Ureter (tissue), 1 donor: ENCODE measurements at places on chromosomes 16 and 17. TPM values are rescaled to one million over a fixed set of nuclear protein-coding genes. Genes with fewer than 3 reads are reported as not detected.

GRCh38 chr17:80941743-80942422, 49.8 kb upstream of the CHMP6 start:
- no peak for DNase-seq

DNA sequence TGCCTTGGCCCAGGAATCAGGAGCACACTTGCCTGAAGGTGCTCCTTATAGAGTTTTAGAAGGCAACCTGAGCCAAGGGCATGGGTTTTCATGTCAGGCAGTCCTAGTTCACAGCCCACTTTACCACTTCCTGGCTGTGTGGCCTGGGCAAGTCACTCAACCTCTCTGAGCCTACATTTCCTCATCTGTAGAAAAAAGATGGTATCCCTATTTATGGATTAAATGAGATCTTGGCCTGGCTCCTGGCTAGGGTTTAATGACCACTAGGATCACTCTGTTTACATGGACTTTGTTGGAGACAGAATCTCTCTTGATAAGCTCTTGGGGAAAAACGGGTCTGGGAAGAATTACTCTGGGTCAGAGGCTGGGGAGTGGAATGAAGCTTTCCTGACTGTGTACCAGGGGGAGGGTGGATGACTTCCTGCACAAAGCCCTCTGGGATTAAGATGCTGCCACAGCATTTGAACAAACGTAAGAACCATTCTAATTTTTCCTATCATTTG, 2.3 kb downstream of the MT2A start:
- no peak for DNase-seq

The ADAMTS18 gene
- not detected for total RNA-seq

GRCh38 chr17:78789149-78789662, 7.1 kb upstream of the CYTH1 start:
- DNase-seq, result no peak

The ABCC6 gene
- 0.29 TPM for total RNA-seq

GRCh38 chr17:16910341-16910740, 61.6 kb downstream of the TNFRSF13B start:
- DNase-seq, result no peak

The NPIPA3 gene
- 1.6 TPM for total RNA-seq

DNA sequence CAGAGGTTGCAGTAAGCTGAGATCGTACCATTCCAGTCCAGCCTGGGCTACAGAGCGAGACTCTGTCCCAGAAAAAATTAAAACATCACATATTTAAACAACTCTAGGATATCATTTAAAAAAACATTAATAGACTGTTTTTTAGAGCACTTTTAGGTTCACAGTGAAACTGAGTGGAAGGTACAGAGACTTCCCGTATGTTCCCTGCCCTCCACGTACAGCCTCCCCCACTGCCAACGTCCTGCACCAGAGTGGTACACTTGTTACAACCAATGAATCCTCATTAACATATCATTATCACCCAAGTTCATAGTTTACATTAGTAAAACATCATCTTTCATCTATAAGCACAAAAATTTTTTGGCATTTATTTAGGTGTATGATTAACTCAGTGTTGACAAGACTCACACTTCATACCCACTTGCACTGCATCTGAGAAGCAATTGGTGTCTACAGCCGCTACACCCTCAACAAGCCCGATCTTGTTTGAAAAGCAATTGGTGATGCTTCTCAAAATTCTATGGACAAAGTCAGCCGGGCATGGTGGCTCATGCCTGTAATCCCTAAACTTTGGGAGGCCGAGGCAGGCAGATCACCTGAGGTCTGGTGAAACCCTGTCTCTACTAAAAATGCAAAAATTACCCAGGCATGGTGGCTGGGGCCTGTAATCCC, 39.9 kb upstream of the STH start:
- no peak for DNase-seq

The ACSM5 gene
- 2.3 TPM for total RNA-seq

DNA sequence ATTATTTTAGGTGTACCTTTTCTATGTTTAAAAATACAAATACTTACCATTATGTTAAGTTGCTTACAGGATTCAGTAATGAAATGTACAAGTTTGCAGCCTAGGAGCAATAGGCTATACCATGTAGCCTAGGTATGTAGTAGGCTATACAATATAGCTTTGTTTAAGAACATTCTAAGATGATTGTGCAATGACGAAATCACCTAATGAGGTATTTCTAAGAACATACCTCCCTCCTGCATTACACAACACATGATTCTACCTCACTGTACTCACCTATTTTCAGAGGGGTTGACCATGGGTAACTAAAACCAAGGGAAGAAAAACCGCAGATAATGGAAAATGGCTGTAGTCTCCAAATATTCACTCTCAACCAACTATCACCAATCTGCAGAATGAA, 35.3 kb upstream of the TBC1D3K start:
- no peak for DNase-seq

The TM4SF5 gene
- total RNA-seq, result not detected
